Iris pigment epithelial cell (primary cell): ENCODE measurements at places on chromosomes 4 and X.

DNA sequence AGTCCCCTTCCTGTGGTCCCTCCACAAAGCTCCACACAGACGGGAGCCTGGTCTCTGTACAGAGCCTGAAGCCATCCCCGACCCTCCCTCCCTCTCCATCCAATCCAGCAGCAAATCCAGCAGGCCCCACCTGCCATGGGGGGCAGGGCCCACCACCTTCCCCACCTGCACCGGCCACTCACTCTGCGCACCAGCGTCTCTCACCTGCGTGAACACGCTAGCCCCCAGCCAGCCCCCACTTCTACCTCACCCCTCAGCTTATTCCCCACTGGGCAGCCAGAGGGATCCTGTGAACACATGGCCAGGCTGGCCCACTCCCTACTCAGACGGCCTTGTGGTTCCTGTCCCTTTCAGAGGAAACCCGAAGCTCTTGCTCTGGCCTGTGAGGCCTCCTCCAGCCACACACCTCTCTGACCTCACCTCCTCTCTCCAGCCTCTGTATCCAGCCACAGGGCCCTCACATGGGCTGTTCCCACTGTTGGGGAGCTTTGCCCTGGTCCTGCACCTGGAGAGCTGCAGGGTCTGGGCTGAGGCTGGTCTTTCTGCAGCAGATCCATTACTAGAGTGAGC lies 70.9 kb downstream of the WFS1 start:
- no peak for DNase-seq

- no peak for DNase-seq
These were observed 84.7 kb downstream of the RASL11B start for GRCh38 chr4:52946855-52947254.

DNA sequence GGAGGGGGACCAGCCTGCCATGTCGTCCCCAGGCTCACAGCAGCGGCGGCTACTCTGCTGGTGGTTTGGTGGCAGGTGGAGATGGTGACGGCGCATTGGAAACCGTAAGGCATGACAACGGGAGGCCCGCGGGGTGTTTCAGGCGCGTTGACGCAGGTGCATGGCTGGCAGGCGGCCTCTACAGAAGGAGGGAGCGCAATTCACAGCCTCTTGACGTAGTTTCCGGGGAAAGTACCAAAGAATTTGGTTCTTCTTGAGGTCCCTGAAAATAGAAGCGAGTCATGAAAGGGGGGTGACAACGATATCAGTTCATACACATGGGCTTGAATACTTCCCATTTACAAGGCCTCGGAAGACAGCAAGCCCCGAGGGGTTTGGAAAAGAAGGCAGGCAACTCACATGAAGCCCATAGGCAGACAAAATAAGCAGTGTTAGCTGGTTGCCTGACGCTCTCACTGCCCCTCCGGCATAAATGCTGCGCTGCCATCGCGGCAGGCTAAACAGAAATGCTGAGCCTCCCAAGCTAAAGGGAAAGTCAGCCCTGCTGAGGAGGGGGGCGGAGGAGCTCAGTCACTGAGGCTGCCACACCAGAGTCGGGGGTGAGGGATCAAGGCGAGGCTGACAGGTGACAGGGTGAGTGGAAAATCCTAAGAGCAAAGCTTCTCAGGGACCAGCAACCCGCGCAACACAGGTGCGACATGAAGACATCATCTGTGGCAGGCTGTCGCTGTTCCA lies 52.3 kb upstream of the PDLIM3 start:
- DNase-seq = no peak

DNA sequence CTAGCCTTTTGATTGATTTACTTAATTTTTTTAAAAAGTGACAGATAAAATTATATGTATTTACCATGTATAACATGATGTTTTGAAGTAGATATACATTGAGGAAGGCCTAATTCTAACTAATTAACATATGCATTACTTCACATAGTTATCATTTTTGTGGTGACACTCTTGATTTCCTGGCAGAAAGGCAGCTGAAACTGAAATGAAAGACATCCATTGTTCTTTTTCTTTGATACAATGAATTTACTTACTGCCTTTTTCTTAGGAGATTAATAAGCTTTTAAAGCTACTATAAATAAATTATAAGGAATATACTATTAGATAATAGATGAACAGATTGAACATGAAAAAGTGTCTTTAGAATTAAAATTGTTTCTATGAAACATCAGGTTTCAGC lies 26.7 kb downstream of the ANKRD50 start:
- DNase-seq = no peak

- DNase-seq = peak; percentile 84
These were observed 28.5 kb upstream of the MANBA start for GRCh38 chr4:102789317-102789717.

- DNase-seq = no peak
These were observed 15.6 kb downstream of the NR3C2 start for GRCh38 chr4:148426643-148427042.

DNA sequence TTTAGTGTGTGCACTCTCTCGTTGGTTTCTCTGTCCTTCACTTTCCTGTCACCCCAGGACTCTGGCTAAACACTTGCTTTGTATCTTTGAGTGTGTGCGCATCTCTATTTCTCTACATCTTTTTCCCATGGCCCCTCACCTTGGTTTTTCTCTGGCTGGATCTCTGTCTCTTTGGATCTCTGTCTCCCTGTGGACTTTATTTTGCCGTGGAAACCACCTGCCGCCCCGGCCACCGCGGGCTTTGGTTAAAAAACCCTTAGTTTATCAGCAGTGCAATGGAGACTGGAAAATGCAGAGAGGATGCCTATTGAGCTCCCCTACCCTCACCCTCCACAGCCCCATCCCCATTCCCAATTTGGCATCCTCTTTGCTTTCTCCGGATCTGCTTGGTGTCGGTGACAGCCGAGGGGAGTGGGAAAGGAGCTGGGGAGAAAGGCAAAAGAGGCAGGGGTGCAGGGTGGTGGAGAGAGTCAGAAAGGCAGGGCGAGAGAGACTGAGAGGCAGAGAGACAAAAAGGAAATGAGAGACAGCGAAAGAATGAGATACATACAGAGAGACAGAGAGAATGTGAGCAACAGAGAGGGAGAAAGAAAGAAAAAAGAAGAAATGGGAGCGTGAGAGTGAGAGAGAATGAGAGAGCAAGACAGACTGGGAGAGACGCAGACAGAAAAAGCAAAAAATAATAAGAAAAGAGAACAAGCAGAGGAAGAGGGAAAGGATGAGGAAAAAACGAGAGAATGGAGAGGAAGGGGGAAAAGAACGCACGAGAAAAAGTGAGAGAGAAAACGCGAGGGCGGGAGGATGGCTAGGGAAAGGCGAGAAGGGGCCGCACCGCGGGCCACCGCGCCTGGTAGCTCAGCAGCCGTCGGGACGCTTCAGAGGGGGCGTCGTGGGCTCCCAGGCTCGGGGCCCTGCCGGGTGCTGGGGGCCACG lies 688 bp downstream of the GPR101 start:
- DNase-seq = no peak

GRCh38 chr4:4941751-4942150 lies 77.5 kb downstream of the CYTL1 start:
- DNase-seq = no peak

- DNase-seq = no peak
These were observed 570.1 kb upstream of the ACTRT1 start for GRCh38 chrX:128622296-128622695.

GRCh38 chr4:168737806-168738172 lies 240.9 kb downstream of the PALLD start:
- DNase-seq = no peak

- DNase-seq = peak; percentile 58
These were observed 39.6 kb downstream of the HTRA3 start for GRCh38 chr4:8308856-8309771.

- no peak for DNase-seq
These were observed 64.1 kb downstream of the FAM184B start for GRCh38 chr4:17717301-17717700.

- no peak for DNase-seq
These were observed 19.8 kb downstream of the RADX start for GRCh38 chrX:106631615-106632014.

GRCh38 chrX:11407331-11408108 lies 114.3 kb downstream of the AMELX start:
- peak; percentile 60 for DNase-seq
